ENCODE measurements at places on chromosomes 2 and 18.

DNA sequence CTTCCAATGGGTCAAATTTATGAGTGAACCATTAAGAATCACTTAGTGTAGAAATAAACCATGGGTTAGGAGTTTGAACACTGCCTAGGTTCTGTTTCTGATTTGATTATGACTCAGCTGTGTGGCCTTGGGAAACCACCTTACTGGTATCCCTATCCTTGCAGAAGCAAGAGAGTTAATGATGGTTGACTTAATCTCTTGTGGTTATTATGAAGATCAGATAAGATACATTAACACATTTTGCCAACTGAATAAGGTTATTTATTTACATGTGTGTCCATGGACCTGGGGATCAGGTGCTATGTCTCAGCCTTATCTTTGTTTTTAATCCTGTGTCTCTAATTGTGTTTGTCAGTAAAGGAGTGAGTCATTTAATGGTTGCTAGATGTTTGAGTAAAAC is 5.4 kb upstream of the KCNJ13 start:
- no peak for DNase-seq

DNA sequence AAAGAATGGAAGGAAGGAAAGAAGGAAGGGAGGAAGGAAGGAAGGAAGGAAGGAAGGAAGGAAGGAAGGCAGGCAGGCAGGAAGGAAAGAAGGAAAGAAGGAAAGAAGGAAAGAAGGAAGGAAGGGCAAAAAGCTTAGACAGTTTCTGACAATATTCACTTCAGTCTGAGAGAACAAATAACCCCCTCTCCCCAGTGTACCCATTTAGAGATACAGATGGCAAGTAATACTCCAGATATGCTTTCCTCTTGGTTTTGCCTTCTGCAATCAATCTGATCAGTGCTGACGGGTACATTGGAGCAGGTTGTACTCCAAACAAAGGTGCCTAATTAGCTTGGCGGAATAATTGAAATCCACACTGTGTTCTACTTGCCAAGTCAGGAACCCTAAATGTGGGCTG is 534.6 kb upstream of the TMEFF2 start:
- DNase-seq: no peak

- no peak for DNase-seq
Observed at GRCh38 chr18:69948919-69949537, 1.4 kb upstream of the CD226 start.

GRCh38 chr18:39604836-39605235 is 2039.2 kb upstream of the CELF4 start:
- no peak for DNase-seq

DNA sequence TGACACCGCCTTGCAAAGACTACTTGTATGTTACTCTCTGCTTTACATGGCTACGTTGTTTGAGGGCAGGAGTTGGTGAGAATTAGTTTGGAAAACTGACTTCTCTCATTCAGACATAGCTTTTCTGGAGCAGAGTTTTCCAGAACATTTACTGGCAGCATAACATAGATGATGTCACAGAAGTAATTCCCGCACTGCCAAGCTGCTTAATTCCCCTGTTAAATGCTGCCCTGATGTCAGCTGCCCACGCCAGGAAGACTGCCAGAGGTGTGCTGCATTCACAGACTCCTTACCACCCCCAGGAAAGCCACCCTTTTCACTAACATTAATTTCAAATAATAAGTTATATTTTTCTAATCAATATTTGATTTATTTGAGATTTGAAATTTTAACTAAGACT is 24.7 kb upstream of the PTPN2 start:
- no peak for DNase-seq

DNA sequence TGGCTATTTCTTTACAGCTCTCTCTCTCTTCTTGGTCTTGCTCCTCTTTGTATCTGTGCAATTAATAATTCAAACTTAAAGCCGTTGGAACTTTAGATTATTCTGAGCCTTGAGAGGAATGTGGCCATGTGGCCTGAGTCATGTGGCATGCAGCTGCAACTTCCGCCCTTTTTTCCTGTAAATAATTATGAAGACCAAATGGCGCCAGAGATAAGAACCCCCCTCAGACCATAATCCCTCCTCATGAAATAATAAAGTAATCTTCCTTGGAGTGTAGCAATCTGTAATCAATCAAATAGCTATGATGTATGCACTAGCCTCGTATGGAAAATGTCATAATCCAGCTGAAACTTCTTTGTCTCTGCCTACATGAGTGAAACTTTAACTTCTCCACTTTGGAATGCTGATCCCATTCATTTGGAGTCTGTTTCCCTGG is 13.5 kb upstream of the TWSG1 start:
- no peak for DNase-seq

- no peak for DNase-seq
Observed at GRCh38 chr2:71938659-71939587, 208.7 kb downstream of the CYP26B1 start.

GRCh38 chr2:133600266-133600928 is 32.1 kb upstream of the NCKAP5 start:
- no peak for DNase-seq

- no peak for DNase-seq
Observed at GRCh38 chr2:236656166-236656565, 86.5 kb downstream of the ACKR3 start.

DNA sequence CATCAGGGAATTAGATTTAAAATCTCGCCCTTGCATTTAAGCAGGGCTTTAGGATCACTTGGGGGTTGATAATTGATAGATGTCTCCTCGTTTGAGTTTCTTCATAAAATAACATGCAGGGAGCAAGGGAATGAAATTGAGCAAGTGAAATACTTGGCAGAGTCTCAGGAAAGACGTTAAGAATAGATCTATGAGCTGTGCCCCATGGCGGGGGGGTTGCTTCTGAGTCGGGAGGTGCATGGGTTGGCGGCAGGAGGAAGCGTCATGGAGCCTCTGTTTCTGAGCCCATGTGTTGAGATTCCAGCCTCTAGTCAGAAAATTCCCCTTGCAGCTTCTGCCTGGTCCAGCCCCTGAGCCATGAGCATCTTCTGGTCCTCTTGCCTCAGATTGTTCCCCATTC is 82.0 kb downstream of the APOB start:
- DNase-seq: no peak

DNA sequence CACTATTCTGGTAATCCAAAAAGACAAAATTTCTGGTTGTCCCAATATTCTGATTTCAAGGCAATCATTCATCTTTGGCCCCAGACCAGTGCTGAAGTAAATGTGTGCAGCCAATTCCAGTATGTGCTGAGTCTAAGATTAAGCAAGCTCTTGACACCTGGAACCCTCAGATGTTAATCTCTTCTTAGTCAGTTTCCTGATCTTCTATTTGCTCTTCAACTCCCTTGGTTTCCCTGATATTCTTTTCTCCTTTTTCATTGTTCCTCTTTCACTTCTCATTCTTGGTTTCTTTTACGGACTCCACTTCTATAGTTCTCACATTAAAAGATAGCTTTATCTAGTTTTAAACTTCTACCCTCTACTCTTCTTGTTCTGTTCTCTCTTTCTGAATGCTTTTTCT is 445.7 kb upstream of the FANCL start:
- DNase-seq: no peak

Data from T-helper 9 cell (primary cell).